Central memory CD8-positive, alpha-beta T cell (primary cell): ENCODE measurements at places on chromosomes 5 and 9.

- H3K4me1 ChIP-seq: peaks cover 8% of the 10 kb centered on the region
- DNase-seq: no peak
Measured at GRCh38 chr9:127835991-127836516, 18.4 kb downstream of the ENG start.

DNA sequence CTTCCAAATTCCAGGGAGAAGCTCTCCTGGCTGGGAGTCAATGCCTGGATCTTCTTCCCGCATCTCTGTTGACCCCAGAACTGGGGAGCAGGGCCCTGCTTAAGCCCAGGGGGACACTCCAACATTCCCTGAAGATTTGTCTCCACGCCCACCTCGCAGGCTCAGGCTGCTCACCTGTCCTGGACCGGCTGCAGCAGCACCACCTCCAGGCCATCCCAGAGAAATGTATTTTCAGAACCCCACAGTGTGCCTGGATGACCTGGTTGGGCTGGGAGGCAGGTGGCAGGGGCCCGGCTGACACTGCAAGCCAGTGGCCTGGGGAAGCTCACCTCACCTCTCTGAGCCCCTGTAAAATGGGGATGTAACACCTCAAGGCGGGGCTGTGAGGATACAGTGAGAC, 27.1 kb upstream of the ZBTB43 start:
- peaks cover 44% of the 10 kb centered on the region for H3K27me3 ChIP-seq
- H3K27ac ChIP-seq: no peak overlapping the region
- no peaks in the 10 kb centered on the region for H3K4me1 ChIP-seq
- H3K36me3 ChIP-seq: no peaks in the 10 kb centered on the region

DNA sequence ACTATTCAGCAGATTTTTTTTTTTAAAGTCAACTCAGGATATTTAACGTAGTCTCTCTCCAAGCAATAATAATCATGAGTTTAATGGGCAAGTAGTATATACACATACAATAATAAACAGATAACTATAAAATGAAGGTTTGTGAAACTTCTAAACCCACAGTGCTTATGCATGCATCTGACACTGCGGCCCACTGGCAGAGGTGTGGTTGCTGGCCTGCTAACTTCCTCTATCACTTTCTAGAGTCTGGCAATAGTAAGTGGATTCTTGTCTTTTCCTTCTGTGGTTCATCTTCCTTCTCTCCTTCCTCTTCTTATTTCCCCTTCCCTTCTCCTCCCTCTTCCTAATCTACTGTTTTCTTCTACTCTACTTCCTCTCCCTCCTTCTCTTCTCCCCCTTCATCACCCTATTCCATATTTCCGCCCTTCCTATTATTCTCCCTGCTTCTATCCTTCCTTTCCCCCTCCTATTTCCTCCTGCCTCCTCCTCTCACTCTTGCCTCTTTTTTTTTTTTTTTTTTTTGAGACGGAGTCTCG, 18.6 kb upstream of the AGXT2 start:
- no peak overlapping the region for H3K27ac ChIP-seq
- peaks cover 28% of the 10 kb centered on the region for H3K27me3 ChIP-seq
- H3K4me3 ChIP-seq: no peak overlapping the region
- no peaks in the 10 kb centered on the region for H3K36me3 ChIP-seq

- no peak overlapping the region for H3K4me3 ChIP-seq
- peaks cover 12% of the 10 kb centered on the region for H3K4me1 ChIP-seq
- no peaks in the 10 kb centered on the region for H3K27me3 ChIP-seq
- DNase-seq: no peak
- H3K36me3 ChIP-seq: peaks cover 32% of the 10 kb centered on the region
- H3K27ac ChIP-seq: peak overlapping the region; percentile 47
Measured at GRCh38 chr5:14742498-14742897, 78.0 kb downstream of the OTULIN start.

GRCh38 chr9:81070689-81071088, 618.7 kb downstream of the TLE1 start:
- DNase-seq: no peak
- H3K36me3 ChIP-seq: no peaks in the 10 kb centered on the region
- no peak overlapping the region for H3K4me3 ChIP-seq
- no peaks in the 10 kb centered on the region for H3K27me3 ChIP-seq
- no peaks in the 10 kb centered on the region for H3K4me1 ChIP-seq

GRCh38 chr5:5978501-5979376, 399.6 kb downstream of the MED10 start:
- no peak overlapping the region for H3K4me3 ChIP-seq
- peaks cover 2% of the 10 kb centered on the region for H3K36me3 ChIP-seq
- no peaks in the 10 kb centered on the region for H3K27me3 ChIP-seq
- no peak overlapping the region for H3K27ac ChIP-seq

DNA sequence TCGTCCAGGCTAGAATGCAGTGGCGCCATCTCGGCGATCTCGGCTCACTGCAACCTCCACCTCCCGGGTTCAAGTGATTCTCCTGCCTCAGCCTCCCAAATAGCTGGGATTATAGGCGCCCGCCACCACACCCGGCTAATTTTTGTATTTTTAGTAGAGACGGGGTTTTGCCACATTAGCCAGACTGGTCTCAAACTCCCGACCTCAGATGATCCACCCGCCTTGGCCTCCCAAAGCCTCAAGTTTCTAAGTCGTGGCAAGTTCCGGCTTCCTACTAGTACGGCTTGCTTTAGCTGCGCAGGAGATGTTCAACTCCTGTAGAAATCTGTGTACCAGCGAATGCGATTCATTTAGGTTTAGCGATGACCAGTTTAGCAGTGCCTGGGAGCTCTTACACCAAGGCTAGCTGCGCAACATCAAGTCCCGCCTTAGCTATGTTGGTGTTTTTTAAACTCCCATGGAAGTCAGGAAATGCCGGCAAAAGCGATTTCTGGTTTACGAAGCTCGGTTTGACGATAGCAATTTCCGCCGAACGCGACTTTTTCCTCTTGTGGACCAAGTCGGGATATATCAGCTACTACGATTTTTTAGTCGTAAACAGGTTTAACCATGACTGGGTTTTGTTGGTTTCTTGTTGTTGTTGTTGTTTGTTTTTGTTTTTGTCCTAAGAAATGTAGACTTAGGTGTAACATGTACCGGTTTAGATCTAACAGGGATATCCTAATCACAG, 46.4 kb downstream of the ANXA2R start:
- no peaks in the 10 kb centered on the region for H3K27me3 ChIP-seq
- H3K27ac ChIP-seq: peak overlapping the region; percentile 99
- peak; percentile 51 for DNase-seq
- peaks cover 50% of the 10 kb centered on the region for H3K36me3 ChIP-seq
- peak overlapping the region; percentile 93 for H3K4me3 ChIP-seq

DNA sequence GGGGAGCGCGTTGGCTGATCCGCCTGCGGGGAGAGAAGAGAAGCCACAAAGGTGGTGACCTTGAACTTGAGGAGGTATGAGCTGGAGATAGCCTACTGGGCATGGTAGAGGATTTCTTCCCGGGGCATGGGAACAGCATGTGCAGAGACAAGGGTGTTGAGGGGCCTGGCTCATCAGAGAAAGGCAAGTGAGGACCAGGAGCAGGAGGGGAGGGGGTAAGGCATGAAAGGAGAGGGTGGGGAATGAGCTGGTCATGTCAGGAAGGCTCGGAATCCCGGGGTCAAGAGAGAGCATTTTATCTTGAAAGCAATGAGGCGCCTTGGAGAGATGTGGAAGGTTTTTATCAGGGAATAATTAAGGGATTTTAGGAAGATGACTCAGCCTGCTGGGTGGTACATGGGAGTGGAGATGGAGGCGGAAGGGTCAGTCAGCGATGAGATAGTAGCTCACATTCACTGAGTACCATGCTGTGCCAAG, 121.1 kb downstream of the LHX2 start:
- no peaks in the 10 kb centered on the region for H3K27me3 ChIP-seq
- no peak overlapping the region for H3K27ac ChIP-seq
- no peaks in the 10 kb centered on the region for H3K4me1 ChIP-seq
- H3K4me3 ChIP-seq: no peak overlapping the region
- DNase-seq: no peak
